ENCODE measurements at places on chromosomes 7 and 10.
A peak's percentile ranks its signal among the peaks of the same experiment; 100 is the strongest.

DNA sequence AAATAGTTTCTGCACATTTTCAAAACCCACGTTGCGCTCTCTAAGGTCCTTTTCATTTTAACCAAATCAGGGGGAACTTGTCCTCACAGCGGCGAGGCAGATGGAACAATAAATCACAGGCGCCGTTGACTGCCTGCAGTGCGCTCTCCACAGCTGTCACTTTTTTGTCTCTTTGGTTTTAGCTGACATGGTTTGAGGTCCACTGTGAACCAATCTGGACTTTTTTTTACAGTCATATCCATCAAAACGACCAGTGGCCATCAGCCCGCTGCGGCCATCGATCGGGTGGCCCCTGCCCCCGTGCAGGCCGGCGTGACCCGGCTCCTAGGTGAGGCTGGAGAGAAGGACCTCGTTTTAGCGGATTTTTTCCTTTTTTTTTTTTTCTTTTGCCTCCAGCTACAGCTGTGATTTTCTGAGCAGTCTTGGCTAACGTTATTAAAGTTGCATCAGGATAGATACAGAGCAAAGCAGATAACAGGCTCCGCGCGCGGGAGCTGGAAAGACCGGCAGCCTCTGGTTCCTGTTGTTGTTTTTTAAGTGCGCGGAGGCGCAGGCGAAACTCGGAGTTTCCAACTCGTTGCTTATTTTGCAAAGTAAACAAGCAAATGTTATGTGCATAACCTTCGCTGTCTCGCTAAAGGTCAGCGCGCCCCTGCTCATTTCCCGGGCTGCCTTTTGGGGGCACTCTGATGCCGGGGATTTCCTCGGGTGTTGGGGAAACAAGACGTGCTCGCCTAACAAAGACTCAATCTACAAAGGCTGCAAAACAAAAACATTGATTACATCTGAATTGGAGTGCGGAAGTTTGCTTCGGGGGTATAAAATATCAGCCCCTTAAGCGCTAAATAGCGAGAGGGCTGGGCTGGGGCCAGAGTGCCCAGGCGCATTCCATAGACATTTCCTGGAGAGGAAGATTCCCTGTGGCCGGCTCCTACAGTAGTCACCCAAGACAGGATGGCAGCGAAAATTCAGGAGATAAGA, 414.8 kb upstream of the MKI67 start:
- DNase-seq = no peak

DNA sequence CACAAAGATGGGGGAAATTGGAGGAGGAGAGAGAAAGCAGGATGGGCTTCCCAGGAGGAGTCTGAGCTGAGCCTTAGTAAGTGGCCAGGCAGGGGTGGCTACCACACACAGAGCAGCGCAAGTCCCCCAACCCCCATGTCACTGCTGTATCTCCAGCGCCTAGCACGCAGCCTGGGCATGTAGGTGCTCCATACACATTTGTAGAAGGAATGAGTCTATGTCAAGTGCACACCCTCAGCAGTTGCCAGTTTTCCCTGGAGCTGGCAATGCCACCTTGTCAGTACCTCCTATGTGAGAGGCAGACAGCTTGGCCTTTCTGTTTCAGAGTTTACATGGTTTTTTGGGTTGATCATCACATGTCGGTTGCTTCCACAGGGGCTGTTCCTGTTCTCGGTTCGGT, 116.1 kb downstream of the CLEC2L start:
- DNase-seq = no peak

- peak; percentile 7 for DNase-seq
Measured at GRCh38 chr10:50275650-50276235, 24.4 kb upstream of the ASAH2 start.

- no peak for DNase-seq
Measured at GRCh38 chr7:65397730-65398142, 24.1 kb downstream of the ZNF92 start.

DNA sequence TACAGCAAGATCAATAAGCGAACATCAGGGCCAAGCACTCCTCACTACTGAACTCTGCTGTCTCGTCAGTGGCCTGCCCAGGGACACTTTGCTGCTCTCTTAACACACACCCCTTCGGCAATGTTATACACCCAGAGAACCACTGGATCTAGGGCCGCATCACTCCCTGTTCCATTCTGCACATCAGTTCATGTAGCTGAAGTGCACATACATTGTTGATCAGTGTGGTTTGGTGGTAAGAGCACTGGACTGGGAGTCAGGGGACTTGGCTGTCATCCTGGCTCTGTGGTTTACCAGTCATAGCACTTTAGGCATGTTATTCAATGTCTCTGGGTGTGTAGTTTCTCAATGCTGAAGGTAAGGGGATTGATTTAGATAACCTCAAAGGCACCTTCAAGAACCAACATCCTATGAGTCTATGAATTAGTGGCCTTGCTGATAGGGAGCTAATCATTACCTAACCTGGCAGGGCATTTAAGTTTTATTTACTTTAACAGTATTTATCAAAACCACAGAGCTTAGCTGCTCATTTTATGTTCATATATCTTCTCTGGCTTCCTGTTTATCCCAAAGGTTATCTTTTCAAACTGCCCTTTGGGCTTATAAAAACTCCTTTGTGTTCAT, 24.8 kb downstream of the DUSP5 start:
- peak; percentile 65 for DNase-seq

DNA sequence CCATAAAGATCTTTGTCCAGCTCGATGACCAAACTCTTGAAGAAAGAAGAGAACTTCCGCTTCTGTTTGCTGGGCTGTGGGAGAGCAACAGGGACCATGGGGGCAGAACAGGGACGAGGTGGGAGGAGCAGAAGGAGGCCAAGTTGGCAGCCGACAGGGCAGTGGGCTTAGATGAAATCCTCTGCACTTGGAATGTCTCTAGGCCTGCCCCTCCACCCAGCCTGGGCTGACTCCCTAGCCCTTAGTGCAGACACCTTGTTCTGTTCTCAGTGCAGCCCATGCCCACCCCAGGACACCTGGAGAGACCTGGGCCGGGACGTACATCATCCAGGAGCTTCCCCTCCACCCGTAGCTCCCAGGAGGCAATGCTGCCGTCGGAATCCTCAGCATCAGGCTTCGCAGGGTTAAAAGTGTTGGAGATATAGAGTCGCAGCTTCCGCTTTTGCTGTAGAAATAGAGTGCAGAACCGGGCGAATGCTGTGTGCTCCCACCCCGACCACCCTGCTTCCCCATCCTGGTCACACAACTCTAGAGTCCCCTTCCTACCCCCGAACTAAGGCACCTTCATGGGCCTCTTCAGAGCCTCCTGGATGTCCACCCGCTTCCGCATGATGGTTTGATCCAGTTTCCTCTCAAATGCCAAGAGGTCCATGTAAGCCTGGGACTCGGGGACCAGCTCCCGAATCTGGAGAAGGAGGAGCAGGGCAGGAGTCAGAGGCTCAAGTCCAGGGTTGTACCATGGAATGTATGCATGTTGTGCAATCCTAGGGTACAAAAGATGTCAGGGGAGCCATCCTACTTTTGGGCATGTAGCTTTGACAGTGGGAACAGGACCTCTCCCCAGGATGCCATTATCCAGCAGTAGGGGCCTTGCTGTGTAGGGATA, 6.1 kb downstream of the SMARCD3 start:
- no peak for DNase-seq

DNA sequence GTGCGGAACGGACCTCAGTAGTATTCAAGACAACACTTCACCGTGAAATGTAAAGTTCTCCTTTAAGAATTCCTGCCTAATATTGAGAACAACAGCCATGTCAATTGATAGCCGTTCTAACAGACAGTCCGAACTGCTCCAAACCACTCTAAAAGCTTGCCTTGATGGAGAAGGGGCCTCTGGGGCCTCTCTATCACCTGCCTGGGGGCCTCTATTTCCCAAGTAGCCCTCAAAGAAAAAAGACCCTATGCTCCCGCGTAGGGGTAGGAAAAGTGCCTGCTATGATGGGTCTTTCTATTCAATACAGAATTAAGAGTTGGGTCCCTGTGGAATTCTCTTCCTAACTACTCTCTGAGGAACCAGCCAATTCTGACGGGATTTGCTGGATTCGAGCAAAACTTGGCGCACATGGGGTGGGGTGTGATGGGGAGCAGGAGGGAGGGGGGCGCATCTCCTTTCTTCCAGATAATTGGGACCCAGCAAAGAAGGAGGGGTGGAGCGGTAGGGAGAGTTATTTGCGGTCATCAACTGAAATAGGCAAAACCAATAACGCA, 8.3 kb upstream of the DLX6 start:
- DNase-seq = no peak

DNA sequence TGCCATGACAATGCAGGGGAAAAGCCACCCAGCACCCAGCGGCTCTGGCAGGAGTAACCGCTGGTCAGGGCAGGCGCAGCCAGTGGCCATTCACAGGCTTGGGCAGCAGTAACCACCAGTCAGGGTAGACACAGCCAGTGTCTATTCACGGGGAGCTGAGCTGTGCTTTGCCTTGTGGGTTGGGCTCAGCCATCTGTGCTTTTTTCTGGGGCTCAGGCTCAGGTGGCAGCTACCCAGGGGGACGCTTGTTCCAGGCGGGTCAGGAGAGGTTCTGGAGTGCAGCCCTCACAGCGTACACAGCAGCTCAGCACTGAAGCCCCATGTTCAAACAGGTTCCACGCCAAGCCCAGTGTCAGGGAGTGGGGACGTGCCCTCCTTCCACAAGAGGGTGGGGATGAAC, 28.5 kb downstream of the FOXL3 start:
- no peak for DNase-seq

DNA sequence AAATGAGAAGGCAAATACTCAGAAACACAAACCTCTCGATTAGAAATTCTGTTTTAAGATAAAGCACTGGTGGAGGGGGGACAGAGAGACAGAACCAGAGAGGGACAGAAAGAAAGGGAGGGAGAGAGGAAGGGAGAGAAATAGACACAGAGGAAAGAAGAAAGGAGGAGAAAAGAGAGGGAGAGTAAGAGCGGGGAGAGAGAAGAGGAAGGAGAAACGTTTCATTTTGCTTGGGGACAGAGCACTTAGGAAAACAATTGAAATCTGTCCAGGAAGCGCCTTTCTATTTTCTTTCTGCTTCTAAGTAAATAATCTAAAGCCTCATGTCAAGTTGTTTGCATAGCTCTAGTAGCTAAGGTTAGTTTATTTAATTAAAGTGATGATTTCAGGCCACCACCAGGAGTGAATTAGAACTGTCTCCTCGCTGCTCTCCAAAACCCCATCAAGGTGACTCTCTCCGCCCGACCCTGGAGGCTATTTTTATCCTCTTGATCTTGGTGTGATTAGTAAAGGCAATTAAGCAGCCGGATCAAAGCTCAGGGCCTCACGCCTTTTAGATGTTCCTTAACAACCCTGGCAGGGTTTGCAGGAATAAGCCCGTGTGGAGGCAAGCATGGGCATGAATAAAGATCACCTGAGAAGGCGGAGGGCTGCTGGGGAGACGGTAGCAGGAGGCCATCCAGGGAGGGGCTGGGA, 73.4 kb upstream of the INSIG1 start:
- DNase-seq = no peak

DNA sequence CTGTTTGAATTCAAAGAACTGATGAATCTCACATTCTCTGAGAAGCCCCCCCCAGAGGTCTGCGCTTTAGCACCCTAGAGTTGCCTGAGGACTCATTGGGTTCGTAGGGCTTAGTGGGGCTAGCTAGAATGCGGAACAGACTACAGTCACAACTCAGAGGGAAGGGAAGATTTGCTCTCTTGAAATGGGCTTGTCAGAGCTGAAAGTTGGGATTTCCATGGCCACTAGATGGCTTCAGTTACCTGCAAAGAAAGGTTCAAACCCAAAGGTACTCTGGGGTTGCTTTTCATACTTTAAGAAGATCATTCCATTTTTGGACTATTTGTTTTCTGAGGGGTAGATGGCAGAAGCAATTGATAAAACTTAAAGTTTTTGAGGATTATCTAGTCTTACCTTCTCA, 205.0 kb downstream of the BBS9 start:
- DNase-seq = peak; percentile 13

GRCh38 chr7:152462995-152463708, 27.3 kb upstream of the KMT2C start:
- DNase-seq = peak; percentile 55

GRCh38 chr10:21655687-21656086, 121.7 kb downstream of the MLLT10 start:
- no peak for DNase-seq

DNA sequence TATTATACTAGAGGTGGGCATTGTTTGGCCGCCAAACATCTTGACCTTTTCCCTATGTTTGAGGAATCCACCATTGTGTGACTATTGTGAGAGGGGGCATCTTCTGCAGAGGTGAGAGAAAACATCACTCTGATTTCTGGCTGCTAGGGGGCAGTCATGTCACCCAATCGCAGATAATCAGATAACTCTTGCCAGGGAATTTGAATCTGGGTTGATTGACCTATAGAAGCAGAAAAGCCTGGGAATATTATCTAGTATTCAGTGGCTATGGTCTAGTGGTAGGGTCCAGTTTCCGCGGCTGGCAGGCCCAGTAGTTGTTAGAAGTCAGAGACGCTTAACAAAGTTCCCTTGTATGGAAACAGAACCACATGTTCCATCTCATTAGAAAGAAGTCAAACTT, 808.5 kb downstream of the PHTF2 start:
- DNase-seq = no peak

DNA sequence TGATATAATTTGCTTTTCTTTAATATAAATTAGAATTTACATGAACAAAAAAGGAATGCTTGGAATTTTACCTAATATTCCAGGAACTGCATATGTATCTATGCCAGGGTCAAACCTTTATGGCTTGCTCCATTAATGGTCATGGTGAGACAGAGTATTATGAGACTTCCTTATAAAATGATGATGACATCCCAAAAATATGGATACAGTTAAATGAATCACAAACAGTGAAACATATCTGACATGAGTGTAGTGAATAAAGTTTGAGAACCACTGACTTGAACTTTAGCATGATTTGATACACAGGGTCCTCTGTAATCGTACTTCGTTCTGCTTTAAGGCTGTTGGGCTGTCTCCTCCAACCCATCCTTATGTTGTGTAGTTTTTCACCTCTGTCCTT, 51.8 kb downstream of the MARCHF5 start:
- peak; percentile 61 for DNase-seq

DNA sequence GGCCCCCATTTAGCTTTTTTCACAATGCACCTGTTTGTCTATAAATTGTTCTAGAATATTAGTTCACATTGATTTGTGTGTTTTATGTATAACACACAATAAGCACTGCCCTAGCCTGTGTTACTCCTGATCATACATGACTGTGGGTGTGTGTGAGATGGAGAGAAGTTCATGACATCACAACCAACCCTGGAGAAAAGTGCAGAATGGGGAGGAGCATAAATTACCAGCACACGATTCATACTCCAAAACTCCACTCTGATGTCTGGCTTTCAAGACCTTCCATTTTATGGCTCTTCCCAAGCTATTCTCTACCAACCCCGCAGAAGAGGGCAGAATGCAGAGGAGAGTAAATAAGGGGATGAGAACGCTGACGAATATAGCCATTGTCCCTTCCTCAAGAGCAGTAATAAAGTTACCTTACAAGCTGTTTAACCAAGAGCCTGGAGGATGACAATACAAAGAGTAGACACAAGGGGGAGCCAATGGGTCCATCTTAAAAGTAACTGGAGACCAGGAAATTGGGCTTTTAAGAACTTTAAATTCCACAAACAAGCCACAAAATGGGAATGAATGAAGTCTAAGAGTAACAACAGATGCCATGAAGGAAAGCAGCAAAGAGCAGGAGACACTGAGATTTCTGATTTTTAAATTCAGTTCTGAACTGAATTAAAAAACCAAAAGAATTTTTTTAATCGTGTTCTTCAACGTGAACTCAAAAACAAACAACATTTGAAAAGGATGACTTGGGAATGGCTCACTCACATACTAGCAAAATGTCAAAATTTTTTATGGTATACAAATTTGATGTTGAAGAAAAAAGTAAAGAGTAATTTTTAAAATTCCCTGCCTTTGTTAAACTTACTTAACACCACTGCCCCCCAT, 159.6 kb downstream of the PARD3 start:
- DNase-seq = peak; percentile 75

Measured in IMR-90 (cell line).